ENCODE measurements at places on chromosomes 6 and 20. TPM values are rescaled to one million over a fixed set of nuclear protein-coding genes. Genes with fewer than 3 reads are reported as not detected.
A peak's percentile ranks its signal among the peaks of the same experiment; 100 is the strongest.

DNA sequence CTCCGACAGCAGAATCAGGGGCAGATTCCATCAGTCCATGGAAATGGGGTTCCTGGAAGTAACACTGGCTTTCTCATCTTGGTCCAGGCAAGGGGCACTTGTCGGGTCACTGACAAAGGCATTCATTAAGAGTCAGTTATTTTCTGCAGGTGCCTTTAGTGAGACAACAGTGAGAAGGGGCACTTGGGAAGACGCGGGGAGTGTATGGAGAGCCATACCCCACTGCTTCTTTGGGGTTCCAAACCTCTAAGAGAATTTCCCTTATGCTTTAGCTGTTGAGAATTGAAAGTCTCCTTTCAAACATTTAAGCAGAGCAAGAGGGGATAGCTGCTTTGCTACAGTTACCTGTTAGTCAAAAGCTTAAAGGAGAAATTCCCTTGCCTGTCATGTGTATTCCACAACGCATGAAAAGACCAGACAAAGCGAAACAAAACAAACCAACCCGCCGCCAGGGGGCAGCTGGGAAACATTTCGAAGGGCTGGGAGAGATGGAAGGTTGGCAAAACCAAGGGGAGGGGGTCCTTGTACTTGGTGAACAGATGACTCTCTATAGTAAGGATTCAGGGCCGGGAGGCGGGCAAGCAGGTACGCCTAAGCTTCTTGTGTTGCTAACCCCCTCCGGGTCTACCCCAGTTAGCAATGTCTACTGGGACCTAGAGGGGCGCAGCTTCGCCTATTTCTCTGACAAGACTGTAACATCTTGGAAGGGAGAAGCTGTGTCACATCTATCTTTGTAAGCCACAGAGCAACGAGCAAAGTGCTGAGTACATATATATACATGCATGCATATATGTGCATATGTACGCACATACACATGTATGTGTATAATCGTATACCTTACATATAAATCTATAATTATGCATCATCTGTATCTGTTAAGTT lies 474.9 kb upstream of the AGPAT4 start:
- no peak for DNase-seq
- H3K27ac ChIP-seq = no peak overlapping the region
- no peak overlapping the region for H3K4me3 ChIP-seq
- H3K36me3 ChIP-seq = no peaks in the 10 kb centered on the region
- peaks cover 39% of the 10 kb centered on the region for H3K4me1 ChIP-seq
- no peaks in the 10 kb centered on the region for H3K27me3 ChIP-seq

Gene PTGIS
- 67.6 TPM for total RNA-seq

- no peaks in the 10 kb centered on the region for H3K27me3 ChIP-seq
- DNase-seq = no peak
- H3K36me3 ChIP-seq = no peaks in the 10 kb centered on the region
These were observed 269.0 kb downstream of the C6orf118 start for GRCh38 chr6:165040440-165040839.

- H3K27me3 ChIP-seq = no peaks in the 10 kb centered on the region
- no peak overlapping the region for H3K4me3 ChIP-seq
- H3K27ac ChIP-seq = no peak overlapping the region
- peaks cover 2% of the 10 kb centered on the region for H3K4me1 ChIP-seq
- peaks cover 50% of the 10 kb centered on the region for H3K36me3 ChIP-seq
- no peak for DNase-seq
These were observed 11.2 kb downstream of the VEGFA start for GRCh38 chr6:43780941-43781928.

GRCh38 chr20:61968932-61969331 lies 96.7 kb downstream of the TAF4 start:
- peaks cover 17% of the 10 kb centered on the region for H3K36me3 ChIP-seq
- DNase-seq = no peak
- no peaks in the 10 kb centered on the region for H3K4me1 ChIP-seq
- no peaks in the 10 kb centered on the region for H3K27me3 ChIP-seq
- H3K27ac ChIP-seq = no peak overlapping the region
- no peak overlapping the region for H3K4me3 ChIP-seq

DNA sequence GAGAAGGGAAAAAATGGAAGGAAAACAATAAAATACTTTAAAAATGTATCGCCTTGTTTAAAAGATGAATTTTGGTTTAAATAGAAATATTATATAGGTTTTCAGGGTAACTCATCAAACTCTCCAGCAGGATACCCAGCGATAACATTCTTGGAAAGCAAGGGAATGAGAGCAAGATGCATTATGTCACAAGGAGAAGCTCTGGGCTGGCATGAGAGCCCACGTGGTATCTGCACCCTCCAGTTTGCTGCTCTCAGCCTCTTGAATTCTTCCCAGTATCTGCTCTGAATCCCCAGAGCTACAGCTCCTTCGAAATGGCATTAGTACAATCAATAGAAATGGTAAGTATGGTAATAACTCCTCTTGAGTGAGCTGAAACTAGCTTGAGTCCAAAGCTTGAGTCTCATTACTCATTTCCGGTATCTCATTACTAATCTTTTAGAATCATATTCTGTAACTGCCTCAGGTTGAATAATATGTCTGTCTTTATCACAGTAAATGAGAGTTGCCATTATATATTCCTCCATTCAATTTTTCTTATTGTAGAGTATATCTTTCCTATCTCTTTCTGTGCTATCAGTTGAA lies 4.9 kb upstream of the TMEM242 start:
- H3K4me1 ChIP-seq = peaks cover 7% of the 10 kb centered on the region
- no peaks in the 10 kb centered on the region for H3K36me3 ChIP-seq
- peaks cover 42% of the 10 kb centered on the region for H3K27me3 ChIP-seq
- DNase-seq = no peak

GRCh38 chr6:25137916-25138232 lies 141.3 kb upstream of the CARMIL1 start:
- peak overlapping the region; percentile 95 for H3K27ac ChIP-seq
- H3K36me3 ChIP-seq = peaks cover 1% of the 10 kb centered on the region
- peaks cover 42% of the 10 kb centered on the region for H3K4me1 ChIP-seq
- DNase-seq = no peak
- H3K27me3 ChIP-seq = no peaks in the 10 kb centered on the region
- H3K4me3 ChIP-seq = peak overlapping the region; percentile 74

Gene FRS3
- 3.9 TPM for total RNA-seq

Gene BPIFA1
- total RNA-seq = not detected

Gene MYB
- 0.86 TPM for total RNA-seq

Gene HLA-DQA1
- not detected for total RNA-seq

GRCh38 chr6:167207527-167207926 lies 49.7 kb upstream of the GPR31 start:
- no peak overlapping the region for H3K27ac ChIP-seq
- no peaks in the 10 kb centered on the region for H3K4me1 ChIP-seq

DNA sequence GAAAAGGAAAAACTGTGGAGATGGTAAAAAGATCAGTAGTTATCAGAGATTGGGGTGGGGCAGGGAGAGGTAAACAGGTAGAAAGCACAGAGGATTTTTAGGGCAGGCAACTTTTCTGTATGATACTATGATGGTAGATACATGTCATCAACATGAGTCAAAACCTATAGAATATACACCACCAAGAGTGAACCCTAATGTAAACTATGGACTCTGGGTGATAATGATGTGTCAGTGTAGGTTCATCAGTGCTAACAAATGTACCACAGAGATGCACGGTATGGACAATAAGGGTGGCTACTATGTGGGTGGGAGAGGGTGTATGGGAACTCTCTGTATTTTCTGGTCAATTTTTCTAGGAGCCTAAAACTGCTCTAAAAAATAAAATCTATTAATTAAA lies 18.5 kb downstream of the PACSIN1 start:
- no peak overlapping the region for H3K4me3 ChIP-seq
- H3K27me3 ChIP-seq = peaks cover 16% of the 10 kb centered on the region
- no peak overlapping the region for H3K27ac ChIP-seq
- no peaks in the 10 kb centered on the region for H3K36me3 ChIP-seq

GRCh38 chr6:8082954-8083858 lies 19.0 kb upstream of the BLOC1S5 start:
- peaks cover 52% of the 10 kb centered on the region for H3K4me1 ChIP-seq
- DNase-seq = no peak
- H3K36me3 ChIP-seq = peaks cover 21% of the 10 kb centered on the region

Gene RNF217
- total RNA-seq = 55.2 TPM

DNA sequence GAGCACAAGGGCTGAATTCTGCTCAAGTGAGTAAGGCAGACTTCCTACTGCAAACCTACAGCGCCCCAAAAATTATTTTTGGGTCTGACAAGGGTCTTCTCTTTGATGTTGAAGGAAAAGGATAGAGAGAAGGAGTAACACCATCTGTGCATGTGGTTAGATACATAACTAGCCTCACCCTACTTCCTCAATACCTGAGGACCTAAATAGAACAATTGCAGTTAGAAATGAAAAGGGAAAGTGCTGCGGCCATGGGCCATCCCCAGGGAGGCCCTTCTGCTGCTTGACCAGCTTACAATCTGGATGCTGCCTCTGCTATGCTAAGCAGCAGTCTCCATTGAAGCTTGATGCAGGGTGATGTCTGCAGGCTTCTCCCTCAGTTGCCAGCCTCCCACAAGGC lies 63.2 kb upstream of the ARMH2 start:
- DNase-seq = no peak
- no peaks in the 10 kb centered on the region for H3K27me3 ChIP-seq
- no peak overlapping the region for H3K4me3 ChIP-seq
- H3K4me1 ChIP-seq = no peaks in the 10 kb centered on the region
- no peak overlapping the region for H3K27ac ChIP-seq

Gene MAD2L1BP
- total RNA-seq = 27.5 TPM

GRCh38 chr6:159610881-159611280 lies 82.2 kb downstream of the SOD2 start:
- H3K27me3 ChIP-seq = no peaks in the 10 kb centered on the region
- H3K4me3 ChIP-seq = no peak overlapping the region
- H3K27ac ChIP-seq = no peak overlapping the region
- DNase-seq = no peak

Gene GGT7
- total RNA-seq = 32.8 TPM

DNA sequence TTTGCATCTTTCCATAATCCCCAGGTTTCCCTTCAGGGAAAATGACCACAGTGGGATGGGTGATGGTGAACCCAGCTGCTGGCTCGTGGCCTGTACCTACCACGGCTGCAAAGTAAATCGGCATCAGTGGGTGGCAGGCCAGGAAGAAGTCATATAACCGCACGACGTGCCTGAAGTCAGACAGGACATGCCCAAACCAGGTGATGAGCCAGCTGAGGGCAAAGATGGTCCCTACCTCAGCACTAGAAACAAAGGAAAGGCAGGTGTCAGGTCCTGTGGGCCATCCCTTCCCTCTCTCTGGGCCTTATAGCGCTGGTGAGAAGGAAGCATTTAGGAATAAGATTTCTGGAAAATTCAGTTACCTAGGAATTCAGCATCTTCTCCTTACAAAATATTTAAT lies 22.2 kb downstream of the TBC1D20 start:
- no peak overlapping the region for H3K27ac ChIP-seq
- no peak overlapping the region for H3K4me3 ChIP-seq
- H3K36me3 ChIP-seq = peaks cover 50% of the 10 kb centered on the region

- no peak for DNase-seq
- H3K36me3 ChIP-seq = no peaks in the 10 kb centered on the region
- H3K27ac ChIP-seq = no peak overlapping the region
- no peaks in the 10 kb centered on the region for H3K27me3 ChIP-seq
These were observed 11.1 kb downstream of the UCKL1 start for GRCh38 chr20:63945031-63945658.

Gene RAB44
- not detected for total RNA-seq

Data from osteocyte (in vitro differentiated cells).